Retina (tissue), 1 donor: ENCODE measurements at places on chromosomes 13 and 19.

DNA sequence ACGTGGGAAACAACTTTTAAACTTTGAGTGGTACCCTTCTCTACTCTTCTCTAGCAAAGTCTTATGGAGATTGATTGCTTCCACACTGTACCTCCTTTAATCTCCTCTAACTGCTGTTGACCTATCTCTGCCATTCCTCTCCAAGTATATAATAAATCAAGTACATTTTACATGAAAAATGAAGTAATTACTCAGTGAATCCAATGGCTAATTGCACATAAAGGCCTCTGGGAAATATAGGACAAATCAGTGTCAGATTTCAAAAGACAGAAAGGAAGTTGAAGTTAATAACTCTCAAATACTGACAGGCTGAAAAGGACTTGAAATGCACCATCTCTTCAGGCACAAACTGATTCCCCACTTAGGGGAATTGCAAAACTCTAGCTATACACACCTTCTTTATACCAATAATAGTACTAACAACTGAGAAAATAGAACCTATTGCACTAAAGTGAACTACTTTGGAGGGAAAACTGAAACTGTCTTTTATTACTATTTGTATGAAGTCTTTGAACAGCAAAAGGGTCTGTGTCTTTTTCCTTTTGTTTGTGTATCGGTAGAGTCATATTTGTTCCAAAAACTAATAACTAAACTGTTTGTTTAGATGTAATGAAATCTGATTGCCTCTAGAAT, 701.1 kb downstream of the PCDH9 start:
- no peak for DNase-seq

DNA sequence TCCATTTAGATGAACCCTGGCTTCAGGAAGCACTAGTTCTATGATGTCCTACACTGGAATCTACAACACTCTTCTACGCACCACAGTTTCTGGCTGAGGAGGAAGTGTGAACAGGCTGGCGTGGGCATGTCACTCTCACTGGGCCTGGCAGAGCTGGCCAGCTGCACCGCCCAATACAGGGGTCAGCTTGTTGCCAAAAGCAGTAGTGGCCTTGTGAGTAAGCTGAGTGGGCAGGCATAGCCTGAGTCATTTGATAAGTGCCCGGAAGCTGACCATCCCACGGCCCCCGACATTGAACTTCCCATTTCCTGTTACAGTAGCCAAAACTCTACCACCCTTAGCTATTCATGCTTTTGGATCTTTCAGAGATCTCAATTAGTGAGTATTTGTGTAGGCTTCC, 240.9 kb upstream of the SERP2 start:
- DNase-seq = no peak

DNA sequence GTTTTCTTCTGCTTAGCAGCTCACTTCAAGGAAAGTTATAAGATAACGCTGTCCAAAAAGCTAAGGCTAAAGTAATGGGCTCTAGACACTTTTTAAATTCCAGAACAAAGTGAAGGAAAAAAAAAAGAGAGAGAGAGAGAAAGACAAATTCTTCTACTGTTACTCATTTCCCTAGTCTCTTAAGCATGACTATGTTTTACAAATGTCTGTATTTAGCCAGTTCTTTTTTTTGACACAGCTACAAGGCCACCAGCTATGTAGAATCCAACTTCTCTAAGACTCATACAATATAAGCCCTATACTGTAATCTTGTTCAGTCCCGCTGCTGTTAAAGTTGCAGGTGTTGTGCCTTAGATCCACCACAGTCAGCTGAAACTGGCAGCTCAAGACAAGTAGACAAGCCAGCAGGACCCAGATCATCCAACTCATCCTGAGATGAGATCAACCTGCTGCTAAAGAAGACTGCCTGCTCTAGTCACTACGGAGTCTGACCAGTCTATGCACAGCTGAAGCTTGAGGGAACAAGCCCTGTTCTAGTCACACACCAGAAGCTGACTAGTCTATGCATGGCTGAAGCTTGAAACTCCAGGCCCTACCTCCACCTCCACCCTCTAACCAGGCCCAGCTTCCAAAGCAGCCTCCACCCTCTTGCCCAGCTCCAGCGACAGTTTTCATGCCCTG, 10.3 kb upstream of the ZNF83 start:
- no peak for DNase-seq

DNA sequence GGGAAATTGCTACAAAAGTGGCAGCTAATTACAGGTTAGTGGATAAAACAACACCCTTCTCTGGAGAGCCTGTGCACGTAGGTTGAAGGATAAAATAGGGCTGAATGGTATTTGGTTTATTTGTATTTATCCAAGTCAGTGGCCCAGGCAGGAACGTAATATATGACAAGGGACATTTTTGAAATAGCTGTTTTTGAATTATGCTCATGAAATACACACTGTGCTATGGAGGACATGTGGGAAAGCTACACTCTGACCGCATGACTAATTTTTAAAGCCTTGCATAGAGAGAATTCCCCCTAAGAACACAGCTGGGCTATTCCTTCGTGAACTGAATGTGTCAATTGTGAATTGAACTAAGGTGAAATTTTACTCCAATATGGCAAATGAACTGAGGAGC, 292.1 kb upstream of the MAB21L1 start:
- DNase-seq = no peak

DNA sequence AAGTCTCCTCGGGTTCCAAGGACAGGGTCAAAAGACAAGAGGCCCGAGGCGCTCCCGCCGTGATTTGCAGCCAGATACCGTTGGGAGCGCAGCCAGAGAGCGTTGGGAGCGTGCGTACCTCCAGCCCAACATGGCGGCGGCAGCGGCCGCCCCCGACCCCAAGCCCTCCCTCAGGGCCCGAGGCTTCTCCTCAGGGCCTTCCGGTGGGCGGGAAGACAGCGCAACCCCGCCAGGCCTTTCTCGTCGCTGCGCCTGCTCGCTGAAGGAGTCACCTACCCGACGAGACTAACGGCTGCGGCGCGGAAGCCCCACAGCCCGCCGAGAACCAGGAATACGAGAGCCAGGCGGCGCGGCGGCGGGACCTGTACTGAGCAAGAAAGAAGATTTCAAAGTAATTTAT, 3.2 kb upstream of the ZNF850 start:
- peak; percentile 47 for DNase-seq

- DNase-seq = no peak
These were observed 86.3 kb downstream of the SPACA7 start for GRCh38 chr13:112462408-112462807.

- DNase-seq = no peak
These were observed 64.7 kb downstream of the TNFRSF19 start for GRCh38 chr13:23634897-23635296.

DNA sequence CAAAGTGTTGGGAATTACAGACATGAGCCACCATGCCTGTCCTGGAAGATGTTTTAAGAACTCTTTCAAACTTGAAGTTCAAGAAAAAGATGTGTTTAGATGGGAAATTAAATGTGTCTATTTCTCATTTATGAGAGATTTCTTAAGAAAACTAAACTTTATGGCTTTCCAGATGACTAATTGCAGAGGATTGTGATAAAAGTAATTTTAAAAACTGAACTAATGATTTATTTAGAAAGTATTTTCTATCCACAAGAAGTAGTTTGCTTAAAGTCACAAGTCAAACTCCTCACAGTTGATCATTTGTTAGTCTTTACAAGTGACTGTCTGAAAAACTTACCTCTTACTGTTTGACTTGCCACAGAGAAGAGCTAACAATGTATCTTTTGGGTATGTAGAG, 89.6 kb upstream of the SPRY2 start:
- DNase-seq = no peak

- no peak for DNase-seq
These were observed 474 bp upstream of the IFT88 start for GRCh38 chr13:20566468-20566897.
